ENCODE measurements at places on chromosomes 16 and 17. TPM values are rescaled to one million over a fixed set of nuclear protein-coding genes. Genes with fewer than 3 reads are reported as not detected.

CCL8 gene
- total RNA-seq: 1.2 TPM

ARL5C gene
- total RNA-seq: not detected

CX3CL1 gene
- 0.83 TPM for total RNA-seq

GLP2R gene
- not detected for total RNA-seq

FOXJ1 gene
- total RNA-seq: not detected

EFNB3 gene
- 1.4 TPM for total RNA-seq

TLCD2 gene
- 4.3 TPM for total RNA-seq

ARHGAP23 gene
- total RNA-seq: 18.7 TPM

TEX19 gene
- total RNA-seq: not detected

CTCF gene
- total RNA-seq: 14.7 TPM

CNGB1 gene
- not detected for total RNA-seq

CDRT15L2 gene
- total RNA-seq: not detected

KCNAB3 gene
- 0.15 TPM for total RNA-seq

TLCD3B gene
- not detected for total RNA-seq

SLC5A2 gene
- total RNA-seq: 0.15 TPM

HEXIM2 gene
- 11.7 TPM for total RNA-seq

RRAD gene
- 22.5 TPM for total RNA-seq

SPATA32 gene
- not detected for total RNA-seq

CORO1A gene
- total RNA-seq: 1.9 TPM

AOC3 gene
- total RNA-seq: 0.23 TPM

NLE1 gene
- 16.4 TPM for total RNA-seq

PRDM7 gene
- not detected for total RNA-seq

PDILT gene
- total RNA-seq: not detected

ALOX15B gene
- 0.12 TPM for total RNA-seq

RTN4RL1 gene
- total RNA-seq: under 0.01 TPM

ARL17B gene
- 2.2 TPM for total RNA-seq

Measured in smooth muscle cell of the coronary artery (primary cell).